ENCODE measurements at places on chromosomes 11 and 22. TPM values are rescaled to one million over a fixed set of nuclear protein-coding genes. Genes with fewer than 3 reads are reported as not detected.

MN1 gene
- 5.8 TPM for total RNA-seq

DERL3 gene
- total RNA-seq = 6.9 TPM

- no peaks in the 10 kb centered on the region for H3K36me3 ChIP-seq
- peak overlapping the region; percentile 79 for H3K27ac ChIP-seq
- peak; percentile 70 for DNase-seq
- H3K4me3 ChIP-seq = no peak overlapping the region
- peaks cover 53% of the 10 kb centered on the region for H3K4me1 ChIP-seq
- H3K27me3 ChIP-seq = no peaks in the 10 kb centered on the region
Observed at GRCh38 chr11:46272816-46273427, 4.5 kb upstream of the CREB3L1 start.

DNA sequence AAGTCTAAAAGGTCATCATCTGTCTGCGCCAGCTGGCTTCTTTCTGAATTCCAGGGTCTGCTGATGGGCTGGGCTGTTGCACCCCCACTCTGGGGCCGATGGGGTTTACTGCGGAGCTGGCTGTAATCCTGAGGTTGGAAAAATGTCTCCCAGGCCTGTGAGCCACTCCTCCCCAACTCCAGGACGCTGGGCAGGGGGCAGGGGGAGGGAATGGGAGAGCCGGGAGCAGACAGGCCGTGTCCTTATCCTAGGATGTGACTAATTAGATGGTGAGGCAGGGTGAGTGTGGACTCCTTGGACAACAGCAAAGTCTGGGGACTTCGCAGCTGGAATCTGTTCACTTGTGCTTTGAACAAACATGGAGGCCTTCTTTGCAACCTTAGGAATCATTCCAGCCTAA, 48.7 kb downstream of the LRRC32 start:
- no peak for DNase-seq
- no peaks in the 10 kb centered on the region for H3K27me3 ChIP-seq
- no peak overlapping the region for H3K4me3 ChIP-seq
- no peaks in the 10 kb centered on the region for H3K4me1 ChIP-seq

DNA sequence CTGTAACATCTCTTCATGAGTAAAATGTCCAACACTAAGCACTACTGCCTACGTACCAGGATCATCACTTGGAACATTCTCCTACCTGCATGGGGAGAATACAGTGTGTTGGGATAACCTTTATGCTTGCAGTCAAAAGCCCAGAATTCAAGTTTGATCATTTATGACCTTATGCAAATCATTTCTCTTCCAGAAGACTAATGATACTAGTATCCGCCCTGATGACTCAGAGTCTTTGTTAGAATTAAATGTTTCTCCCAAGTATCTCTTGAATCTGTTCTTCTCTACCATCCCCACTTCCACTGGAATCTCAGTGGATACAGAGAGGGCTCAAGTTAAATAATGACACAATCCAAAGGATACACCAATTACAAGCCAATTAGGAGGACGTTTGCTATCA, 12.4 kb downstream of the MAJIN start:
- no peaks in the 10 kb centered on the region for H3K4me1 ChIP-seq
- no peaks in the 10 kb centered on the region for H3K27me3 ChIP-seq
- no peak overlapping the region for H3K4me3 ChIP-seq

DNA sequence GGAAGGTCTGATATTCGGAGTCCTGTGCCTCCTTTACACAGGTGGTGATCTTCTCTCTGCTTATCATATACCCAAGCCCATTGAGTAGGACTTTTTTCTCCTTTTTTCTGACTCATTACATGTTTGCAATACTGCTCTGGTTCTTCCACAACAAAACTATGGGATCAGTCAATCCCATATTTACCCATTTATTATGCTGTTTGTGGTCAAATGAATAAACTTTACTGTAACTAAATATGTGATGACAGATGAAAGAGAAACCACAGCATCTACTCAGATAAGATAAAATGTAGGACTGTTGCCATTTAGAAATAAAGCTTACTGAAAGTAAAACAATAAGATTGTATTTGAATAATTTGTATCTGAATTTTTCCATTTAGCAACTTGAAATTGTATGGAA, 958.7 kb upstream of the FAT3 start:
- no peak overlapping the region for H3K4me3 ChIP-seq
- no peak for DNase-seq
- H3K27ac ChIP-seq = no peak overlapping the region
- H3K4me1 ChIP-seq = no peaks in the 10 kb centered on the region
- no peaks in the 10 kb centered on the region for H3K27me3 ChIP-seq

DNA sequence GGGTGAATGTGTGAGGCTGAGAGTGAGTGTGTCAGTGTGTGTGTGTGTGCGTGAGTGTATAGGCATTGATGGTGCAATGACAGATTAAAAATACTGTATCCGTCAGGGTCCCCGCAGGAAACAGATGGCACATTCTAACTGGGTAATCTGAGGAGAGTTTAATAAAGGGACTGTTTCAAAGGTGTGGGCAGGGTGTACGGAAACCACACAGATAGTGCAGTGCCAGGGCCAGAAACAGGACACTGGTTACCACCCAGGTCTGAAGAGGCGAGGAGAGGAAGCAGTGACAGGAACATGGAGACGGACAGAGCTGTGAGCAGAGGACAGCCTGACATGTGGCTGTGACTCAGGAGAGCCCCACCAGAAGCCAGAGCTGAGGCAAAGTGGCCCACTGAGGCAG, 16.5 kb downstream of the P2RX3 start:
- H3K4me3 ChIP-seq = no peak overlapping the region
- DNase-seq = no peak
- H3K4me1 ChIP-seq = no peaks in the 10 kb centered on the region

DNA sequence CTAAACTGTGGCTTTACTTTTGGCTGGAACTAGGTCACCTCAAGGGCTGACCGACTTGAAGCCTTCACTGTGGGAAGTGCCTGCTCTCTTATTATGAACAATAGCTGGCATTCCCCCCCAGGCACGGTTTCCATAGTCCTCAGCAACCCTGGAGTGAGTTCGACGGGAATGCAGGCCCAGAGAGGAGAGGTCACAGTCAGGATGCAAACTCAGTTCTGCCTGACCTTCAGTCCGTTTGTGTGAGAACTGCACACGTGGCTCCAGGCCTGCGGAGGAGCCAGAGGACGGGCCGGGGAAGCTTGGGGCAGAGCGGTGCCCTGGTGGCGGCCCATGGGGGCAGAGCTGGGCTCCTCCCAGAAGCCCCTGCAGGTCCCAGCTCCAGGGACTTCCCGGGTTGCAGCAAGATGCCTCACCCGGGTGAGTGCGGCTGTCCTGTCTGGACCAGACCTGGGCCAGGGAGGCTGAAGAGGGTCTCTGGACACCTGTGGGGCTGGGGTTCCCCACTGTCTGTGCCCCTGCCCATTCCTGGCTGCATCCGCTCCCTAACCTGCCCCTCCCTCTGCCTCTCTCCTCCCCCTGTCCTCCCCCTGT, 17.2 kb downstream of the SLC25A18 start:
- H3K27ac ChIP-seq = no peak overlapping the region
- no peaks in the 10 kb centered on the region for H3K4me1 ChIP-seq
- no peak for DNase-seq
- H3K36me3 ChIP-seq = no peaks in the 10 kb centered on the region
- H3K27me3 ChIP-seq = no peaks in the 10 kb centered on the region

- H3K27me3 ChIP-seq = no peaks in the 10 kb centered on the region
- H3K4me3 ChIP-seq = peak overlapping the region; percentile 71
- no peak for DNase-seq
- no peaks in the 10 kb centered on the region for H3K36me3 ChIP-seq
- H3K27ac ChIP-seq = peak overlapping the region; percentile 86
- H3K4me1 ChIP-seq = peaks cover 7% of the 10 kb centered on the region
Observed at GRCh38 chr11:61826930-61827570, 1.1 kb upstream of the FADS2 start.

DNA sequence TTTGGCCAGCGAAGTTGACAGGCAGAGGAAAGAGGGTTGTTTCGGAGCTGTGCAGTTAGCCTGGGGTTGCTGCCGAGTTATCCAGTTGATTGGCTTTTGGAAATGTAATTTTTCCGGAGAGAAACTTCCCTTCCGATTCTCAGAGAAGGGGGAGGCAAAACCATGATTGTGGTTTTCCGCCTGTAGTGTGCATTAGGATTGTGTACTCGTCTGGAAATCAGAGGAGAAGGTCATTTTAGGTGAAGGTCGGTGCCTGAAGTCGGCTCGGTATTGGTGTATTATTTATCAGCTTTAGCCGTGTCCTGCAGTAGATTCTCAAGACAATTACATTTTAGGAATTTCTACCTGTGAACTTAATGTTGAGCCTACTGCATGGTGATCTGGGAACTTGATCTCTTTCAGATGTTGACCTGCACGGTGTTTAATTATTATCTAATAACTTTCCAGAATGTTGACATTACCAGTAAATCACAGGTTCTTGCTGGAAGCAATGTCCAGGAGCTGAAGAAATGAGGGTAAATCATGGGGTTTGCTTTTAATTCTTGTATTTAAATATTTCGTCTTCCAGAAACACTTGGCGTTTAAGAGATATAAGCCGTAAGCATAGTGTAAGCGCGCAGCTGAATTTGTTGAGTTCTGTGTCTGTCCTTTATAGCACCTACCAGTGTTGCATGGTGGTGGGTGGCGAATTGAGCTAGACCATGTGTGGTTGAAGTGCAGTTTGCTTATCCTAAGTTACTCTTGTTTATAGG, 1.3 kb downstream of the ARHGEF12 start:
- H3K4me3 ChIP-seq = peak overlapping the region; percentile 76
- H3K27ac ChIP-seq = peak overlapping the region; percentile 95
- no peak for DNase-seq
- no peaks in the 10 kb centered on the region for H3K27me3 ChIP-seq

DNA sequence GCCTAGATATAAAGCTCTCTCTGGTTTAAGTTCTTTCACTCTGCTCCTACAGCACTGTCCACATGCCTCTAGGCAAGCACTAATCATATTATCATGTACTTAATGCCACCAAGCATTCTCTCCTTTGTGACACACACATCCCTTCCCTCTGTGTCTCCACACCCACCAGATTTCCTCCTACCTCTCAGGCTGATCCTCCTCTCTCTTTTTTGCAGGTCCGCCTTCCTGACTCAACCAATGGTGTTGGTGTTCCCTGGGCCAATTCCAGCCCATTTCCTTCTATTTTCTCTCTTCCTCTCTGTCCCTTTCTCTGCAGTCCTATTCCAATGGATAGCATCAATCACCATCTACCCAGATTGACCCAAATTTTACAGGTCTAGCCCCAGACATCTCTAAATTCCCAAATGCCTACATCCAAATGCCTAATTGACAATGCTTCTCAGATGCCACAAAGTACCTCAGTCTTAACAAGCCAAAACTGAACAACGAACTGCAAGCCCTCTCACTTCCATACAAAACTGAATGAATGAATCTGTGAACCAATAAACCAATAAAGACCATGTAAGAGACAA, 504 bp upstream of the ZNF215 start:
- H3K27ac ChIP-seq = peak overlapping the region; percentile 55
- no peaks in the 10 kb centered on the region for H3K4me1 ChIP-seq
- H3K36me3 ChIP-seq = no peaks in the 10 kb centered on the region

DNA sequence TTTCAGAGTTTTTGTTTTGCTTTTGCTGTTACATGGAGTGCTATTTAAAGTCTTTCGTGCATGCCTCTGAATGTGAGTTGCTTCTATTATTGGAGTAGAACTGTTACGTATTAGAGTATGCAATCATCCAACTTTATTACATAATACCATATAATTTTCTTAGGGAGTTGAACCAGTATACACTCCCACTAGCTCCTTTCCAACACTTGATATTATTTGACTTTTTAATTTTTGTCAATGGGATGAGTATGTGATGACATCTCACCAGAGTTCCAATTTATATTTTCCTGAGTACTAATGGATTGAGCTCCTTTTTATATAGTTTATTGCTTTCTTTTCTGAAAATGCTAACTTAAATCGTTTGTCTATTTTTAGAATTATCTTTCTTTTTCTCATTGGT, 90.9 kb downstream of the GRAMD1B start:
- no peaks in the 10 kb centered on the region for H3K36me3 ChIP-seq
- no peak for DNase-seq
- no peaks in the 10 kb centered on the region for H3K4me1 ChIP-seq
- H3K27me3 ChIP-seq = no peaks in the 10 kb centered on the region

GRCh38 chr22:47144791-47145425, 382.5 kb downstream of the TBC1D22A start:
- H3K36me3 ChIP-seq = no peaks in the 10 kb centered on the region
- no peak overlapping the region for H3K4me3 ChIP-seq
- H3K27ac ChIP-seq = no peak overlapping the region

DNA sequence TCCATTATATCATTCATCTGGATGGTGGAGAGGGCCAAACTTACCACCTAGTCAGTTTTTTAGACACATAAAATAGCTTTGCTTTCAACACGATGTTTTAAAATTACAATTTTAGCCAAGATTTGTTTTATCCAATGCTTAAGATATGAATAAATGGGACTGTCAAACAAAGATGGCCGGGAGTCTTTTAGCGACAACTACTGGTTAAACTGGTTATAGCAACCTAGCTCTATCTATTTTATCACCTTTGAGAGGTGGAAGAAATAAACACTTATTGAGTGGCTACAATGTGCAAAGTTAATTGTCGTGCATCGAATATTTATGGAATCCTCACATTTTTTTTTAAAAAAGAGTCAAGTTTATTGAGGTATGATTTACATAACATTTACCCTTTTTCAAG, 279.8 kb downstream of the MIAT start:
- H3K27me3 ChIP-seq = no peaks in the 10 kb centered on the region
- no peak overlapping the region for H3K4me3 ChIP-seq
- no peaks in the 10 kb centered on the region for H3K36me3 ChIP-seq
- DNase-seq = no peak
- no peak overlapping the region for H3K27ac ChIP-seq

GRCh38 chr22:35541254-35541748, 670 bp downstream of the RASD2 start:
- H3K27me3 ChIP-seq = no peaks in the 10 kb centered on the region
- no peak for DNase-seq
- no peaks in the 10 kb centered on the region for H3K36me3 ChIP-seq
- H3K4me1 ChIP-seq = no peaks in the 10 kb centered on the region
- H3K27ac ChIP-seq = peak overlapping the region; percentile 60
